Epithelial cell of proximal tubule (primary cell): ENCODE measurements at places on chromosomes 1 and 21. TPM values are rescaled to one million over a fixed set of nuclear protein-coding genes. Genes with fewer than 3 reads are reported as not detected.

ZNHIT6 gene
- 13.1 and 13.5 TPM in 2 replicates for total RNA-seq

REN gene
- total RNA-seq: 0.12 TPM in 1 of 2 replicates, not detected in the other

DNA sequence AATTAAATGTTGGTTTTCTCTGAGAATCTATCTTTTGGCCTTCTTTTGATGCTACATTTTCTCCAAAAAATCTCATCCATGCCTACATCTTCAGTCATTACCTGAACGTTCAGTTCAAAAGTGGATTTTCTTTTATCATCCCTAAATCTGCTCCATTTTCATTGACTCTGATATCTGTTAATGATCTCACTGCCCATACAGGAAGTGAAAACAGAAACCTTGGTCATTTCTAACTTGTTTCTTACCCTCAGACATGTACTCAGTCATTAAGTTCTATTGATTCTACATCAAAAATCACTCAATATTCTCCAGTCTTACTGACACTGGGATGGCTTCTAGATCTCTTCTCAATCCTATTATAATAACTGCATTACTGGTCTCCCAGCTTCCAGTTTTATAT lies 22.7 kb downstream of the PRKACB start:
- no peak for DNase-seq

EVA1C gene
- 0.29 and 0.92 TPM in 2 replicates for total RNA-seq

- DNase-seq: no peak
Observed at GRCh38 chr1:232917053-232917452, 33.4 kb upstream of the NTPCR start.

DNA sequence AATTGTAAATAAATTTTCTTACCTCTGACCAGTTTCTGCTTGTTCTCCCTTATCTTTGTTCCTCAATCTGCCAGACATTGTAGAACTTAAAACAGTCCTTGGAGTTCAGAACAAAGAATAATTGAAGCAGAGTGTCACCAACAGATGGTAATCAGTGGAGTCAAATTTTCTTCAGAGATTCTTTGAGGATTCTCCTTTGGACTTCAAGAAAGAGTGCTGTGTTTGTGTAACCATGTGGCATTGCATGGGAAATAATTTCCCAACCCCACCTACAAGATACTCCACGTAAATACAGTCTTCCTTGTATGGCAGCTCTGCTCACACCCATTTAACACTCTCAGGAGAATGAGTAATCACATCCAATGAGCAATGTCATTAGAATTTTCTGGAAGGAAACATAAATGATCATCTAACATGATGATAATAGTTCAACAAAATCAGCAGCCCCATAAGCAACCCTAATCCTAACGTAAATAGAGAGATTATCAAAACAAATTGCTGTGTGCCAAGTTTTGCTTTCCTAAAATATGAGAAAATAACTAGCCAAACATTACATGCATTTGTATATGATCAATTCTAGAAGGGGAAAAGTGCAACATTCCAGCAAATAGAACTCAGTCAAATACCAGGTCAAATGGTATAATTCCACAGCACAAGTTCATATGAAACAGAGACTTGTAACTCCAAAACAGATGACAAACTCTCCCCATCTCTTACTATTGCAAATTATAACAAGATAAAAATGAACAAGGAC lies 6.9 kb upstream of the DENND1B start:
- no peak for DNase-seq

GRCh38 chr1:110224240-110224995 lies 14.3 kb downstream of the KCNC4 start:
- no peak for DNase-seq

- DNase-seq: no peak
Observed at GRCh38 chr1:24952413-24952841, 22.4 kb upstream of the RUNX3 start.

- no peak for DNase-seq
Observed at GRCh38 chr1:87117761-87118368, 203.4 kb downstream of the HS2ST1 start.

DNA sequence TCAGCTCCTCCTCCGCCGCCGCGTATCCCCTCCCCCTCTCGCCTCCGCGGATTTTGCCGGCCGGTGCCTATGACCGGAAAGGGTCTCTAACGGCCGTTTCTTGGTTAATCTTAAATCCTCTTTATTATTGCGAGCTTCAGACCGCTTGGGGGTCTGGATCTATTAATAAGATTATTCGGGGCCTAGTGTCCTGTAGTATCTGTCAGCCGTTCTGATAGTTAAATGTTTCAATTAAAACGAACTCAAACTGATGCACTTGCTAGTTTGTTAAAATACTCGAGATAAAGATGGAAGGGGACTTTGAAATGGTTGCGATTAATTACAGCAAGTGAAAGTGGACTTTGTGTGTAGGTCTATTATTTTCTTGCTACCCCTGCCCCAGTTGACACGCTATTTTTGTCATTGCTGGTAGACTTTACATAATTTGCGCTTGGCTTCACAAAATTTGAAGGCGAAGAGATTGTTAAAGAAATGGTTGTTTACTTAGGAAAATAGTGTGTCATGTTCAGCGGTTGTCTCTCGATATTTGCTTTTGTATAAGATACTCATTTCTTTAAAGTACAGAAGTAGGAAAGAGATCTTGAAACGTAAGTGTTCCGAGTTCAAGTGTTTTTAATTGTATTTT lies 779 bp downstream of the SON start:
- no peak for DNase-seq

DNA sequence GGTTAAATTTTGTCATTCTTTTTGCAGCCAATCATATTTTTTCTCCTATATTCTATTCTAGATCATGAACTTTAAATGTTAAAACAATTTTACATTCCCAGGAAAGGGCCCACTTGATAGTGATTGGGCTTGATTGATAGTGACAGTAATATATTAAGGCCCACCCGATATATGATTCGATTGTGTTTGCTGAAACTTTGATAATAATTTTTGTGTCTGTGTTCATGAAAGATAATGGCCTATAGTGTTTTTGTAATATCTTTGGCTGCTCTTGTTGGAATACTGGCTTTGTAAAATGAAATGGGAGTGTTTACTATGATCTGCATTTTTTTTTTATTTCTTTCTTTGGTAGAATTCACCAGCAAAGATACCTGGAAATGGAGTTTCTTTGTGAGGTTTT lies 100.3 kb downstream of the SCCPDH start:
- no peak for DNase-seq

DSCAM gene
- 0.06 and 0.07 TPM in 2 replicates for total RNA-seq

CELSR2 gene
- total RNA-seq: 8.2 and 14.2 TPM in 2 replicates

IVL gene
- 0.35 and 2.1 TPM in 2 replicates for total RNA-seq

DNA sequence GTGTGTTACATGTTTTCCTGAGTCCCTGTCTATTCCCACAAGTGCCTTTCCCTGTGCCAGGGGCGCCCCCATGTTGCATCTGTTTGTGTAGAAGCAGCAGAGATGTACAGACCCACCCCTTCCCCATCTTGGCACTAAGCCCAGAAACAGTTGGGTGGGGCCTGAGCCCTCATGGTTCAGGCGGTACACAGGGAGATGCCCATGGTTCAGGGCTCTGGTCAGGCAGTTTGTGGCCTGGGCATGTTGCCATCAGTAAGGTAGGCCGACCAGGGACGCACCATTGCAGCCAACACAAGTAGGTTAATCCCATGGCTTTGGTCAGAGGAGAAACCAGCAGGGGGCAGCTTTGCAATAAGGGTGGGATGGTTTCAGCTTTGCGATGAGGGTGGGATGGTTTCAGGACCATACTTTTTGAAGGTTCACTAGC lies 914 bp upstream of the ADGRB2 start:
- no peak for DNase-seq

GRCh38 chr1:80282536-80282935 lies 1276.0 kb upstream of the ADGRL4 start:
- DNase-seq: no peak

DNA sequence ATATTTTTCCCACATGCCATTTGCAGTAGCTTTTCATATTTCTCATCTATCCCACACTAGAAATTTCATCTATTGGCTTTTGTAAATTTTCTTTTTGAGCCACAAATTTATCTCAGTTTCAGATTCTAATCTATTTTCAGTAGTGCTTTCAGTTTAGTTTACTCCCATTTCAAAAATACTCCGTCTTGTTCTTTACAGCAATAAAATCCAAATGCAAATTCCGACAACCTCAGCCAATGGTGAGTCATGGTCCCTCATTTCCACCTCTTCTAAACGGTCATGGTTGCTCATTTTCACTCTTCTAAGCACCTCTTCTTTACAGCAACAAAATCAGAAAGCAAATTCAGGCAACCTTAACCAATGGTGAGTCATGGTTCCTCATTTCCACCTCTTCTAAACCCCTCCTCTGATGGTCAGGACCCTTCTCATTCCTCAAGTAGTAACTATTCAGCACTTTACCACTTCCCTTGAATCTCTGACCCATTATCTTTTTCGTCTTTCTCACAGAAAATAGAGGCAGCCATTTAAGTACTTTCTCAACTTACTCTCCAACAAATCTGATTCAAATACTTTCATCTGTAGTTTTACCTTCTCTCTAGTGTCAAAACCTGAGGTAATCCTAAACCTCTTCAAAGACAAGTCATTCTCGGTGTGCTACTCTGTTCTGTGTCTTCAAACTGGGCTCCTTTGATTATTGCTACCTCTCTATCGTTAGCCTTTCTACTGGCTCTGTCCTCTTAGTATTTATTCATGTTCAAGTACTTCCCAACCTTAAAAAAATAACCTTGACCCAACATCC lies 34.4 kb downstream of the C21orf91 start:
- no peak for DNase-seq

DNA sequence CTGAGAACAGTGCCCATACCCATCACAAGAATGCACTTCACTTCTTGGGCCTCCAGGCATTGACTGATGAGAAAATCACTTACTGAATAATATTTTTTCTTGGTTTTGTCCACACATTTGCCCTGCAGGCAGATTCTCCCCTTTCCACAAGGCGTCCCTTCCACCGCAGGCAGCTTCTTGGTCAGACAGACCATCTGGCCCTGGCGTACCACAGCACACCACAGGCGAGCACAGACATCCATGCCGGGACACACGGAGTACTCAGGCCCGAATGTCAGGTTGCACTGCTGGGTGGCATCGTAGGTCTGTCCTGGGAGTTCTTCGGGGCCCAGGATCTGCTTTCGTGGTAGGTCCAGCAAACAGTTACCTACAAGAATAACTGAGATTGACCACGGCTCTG lies 32.5 kb downstream of the ADAMTS5 start:
- DNase-seq: no peak

GRCh38 chr1:22575532-22576149 lies 12.4 kb downstream of the EPHA8 start:
- DNase-seq: no peak

DNA sequence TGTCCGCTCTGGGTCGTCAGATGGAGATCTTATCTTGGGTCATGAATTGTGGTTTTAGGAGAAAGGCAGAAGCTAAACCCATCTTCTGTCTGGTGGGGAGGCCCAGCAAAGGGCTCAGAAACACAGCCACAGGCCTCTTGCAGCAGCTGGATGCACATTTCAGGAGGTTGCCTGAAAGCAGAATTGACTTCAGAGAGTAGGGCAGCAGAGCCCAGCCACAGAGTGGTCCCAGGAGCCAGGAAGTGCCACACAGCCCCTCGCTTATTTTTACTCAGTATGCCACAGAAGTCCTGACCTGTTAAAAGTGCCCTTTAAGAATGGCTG lies 8.3 kb upstream of the RIPK4 start:
- DNase-seq: no peak

DNA sequence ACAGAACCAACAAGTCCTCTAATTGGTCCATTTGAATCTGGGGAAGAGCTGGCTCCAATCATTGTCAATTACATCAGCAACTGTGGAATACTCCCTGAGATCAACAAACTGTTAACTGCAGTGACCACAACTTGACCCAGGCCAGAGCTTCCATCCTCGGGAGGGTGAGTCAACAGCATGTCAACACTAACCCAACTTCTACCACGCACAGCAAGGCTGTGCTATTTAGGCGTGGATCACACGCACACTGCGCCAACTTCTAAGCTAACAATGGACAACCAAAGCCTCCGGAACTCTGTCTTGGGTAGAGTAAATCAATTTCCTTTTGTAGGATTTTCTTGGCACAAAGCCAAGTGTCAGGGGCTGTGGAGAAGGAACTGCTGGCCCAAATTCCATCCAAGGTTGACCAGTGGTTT lies 30.4 kb downstream of the APP start:
- DNase-seq: peak; percentile 99

GRCh38 chr1:55081188-55081904 lies 42.0 kb downstream of the PCSK9 start:
- peak; percentile 45 for DNase-seq

GRCh38 chr1:69523032-69523431 lies 44.7 kb upstream of the LRRC7 start:
- no peak for DNase-seq

DNA sequence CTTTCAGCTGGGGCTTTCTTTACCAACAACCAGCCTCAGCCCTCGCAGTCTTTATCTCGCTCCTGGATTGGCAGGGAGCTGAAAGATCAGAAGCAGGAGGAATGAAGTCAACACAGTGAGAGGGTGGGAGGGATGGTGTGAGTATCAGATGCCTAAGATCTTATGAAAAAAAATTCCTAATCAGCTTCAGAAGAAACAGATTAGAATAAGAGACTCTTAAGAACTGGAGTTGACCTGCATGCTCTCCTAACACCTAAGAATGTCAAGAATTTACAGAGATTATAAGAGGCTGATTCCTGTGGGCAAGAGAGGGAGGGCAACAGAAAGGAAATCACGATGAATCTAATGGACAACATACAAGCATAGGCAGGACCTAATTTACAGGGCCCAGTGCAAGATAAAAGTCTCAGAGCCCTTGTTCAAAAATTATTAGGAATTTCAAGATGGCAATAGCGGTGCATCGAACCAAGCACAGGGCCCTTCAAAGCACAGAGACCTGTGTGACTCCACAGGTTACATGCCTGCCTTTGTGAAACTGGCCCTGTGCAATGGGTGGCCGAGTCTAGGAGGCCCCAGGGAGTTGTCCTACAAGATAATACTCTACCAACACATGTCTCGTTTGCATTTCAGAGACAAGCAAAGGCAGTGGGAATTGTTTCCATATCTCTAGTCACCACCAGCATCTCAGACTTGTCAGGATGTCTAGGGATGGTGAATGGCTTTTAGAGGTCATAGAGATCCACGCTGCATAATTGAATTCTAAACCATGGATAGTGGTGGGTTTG lies 65.3 kb upstream of the PPP2R5A start:
- DNase-seq: peak; percentile 81

- no peak for DNase-seq
Observed at GRCh38 chr1:87765681-87766070, 437.0 kb downstream of the LMO4 start.

GRCh38 chr1:41427122-41427913 lies 57.2 kb downstream of the EDN2 start:
- DNase-seq: no peak

EDARADD gene
- 1.1 and 3.3 TPM in 2 replicates for total RNA-seq

- DNase-seq: no peak
Observed at GRCh38 chr21:35172231-35172630, 123.1 kb upstream of the RUNX1 start.

DNA sequence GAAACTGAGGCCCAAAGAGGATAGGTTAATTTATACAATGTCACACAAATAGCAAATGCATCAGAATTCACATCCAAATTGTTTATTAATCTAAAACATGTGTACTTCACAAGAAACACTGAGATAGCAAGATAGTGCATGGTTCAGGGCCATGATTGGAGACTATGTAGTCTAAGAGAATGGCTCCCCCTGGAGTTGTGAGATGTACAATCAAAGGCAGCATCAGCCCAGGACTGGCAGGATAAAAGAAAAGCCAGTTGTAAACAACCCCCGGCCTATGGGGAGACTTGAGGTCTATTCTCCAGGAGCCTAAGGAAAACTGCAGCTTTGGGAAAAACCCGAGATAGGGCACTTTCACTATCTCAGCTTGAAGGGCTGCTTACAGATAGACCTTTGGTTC lies 511.0 kb downstream of the OMA1 start:
- DNase-seq: no peak

- no peak for DNase-seq
Observed at GRCh38 chr1:210669951-210670350, 341.2 kb downstream of the HHAT start.
